ENCODE measurements at places on chromosomes 11 and 22.
A peak's percentile ranks its signal among the peaks of the same experiment; 100 is the strongest.

GRCh38 chr11:48168815-48169214 is 47.8 kb upstream of the OR4B1 start:
- DNase-seq = no peak
- H3K27ac ChIP-seq = no peak overlapping the region
- no peaks in the 10 kb centered on the region for H3K27me3 ChIP-seq
- no peak overlapping the region for H3K4me3 ChIP-seq
- peaks cover 20% of the 10 kb centered on the region for H3K36me3 ChIP-seq

DNA sequence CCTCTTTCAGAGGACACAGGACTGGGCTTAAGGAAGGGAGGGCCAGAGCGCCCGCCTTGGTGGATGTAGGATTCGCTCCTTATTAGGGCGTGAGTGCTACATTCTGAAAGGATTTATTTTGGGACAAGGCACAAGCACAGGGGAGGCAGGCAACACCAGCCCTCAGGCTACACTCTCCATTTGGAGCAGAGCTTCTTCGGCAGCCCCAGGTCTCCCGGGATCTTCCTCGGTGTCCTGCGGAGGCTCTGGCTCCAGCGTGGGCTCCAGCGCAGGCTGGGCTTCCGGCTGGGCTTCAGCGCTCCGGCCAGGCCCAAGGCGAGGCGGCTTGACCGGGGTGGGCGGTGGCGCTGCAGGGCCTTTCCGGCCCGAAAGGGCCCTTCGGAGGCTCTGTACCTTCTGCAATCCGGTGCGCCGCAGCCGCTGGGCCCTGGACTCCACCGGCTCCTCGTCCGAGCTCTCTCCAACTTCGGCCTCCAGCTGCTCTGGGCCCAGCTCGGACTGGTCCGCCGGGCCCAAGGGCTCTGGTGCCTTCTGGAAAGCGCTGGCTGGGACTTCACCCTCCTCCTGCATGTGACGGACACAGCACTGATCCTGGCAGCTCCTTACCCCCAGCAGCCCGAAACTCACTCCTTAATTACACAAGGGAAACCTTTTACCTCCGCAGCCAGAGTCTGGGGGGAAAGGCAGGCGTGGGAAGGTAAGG is 1.1 kb downstream of the CAVIN3 start:
- no peak for DNase-seq
- no peak overlapping the region for H3K4me3 ChIP-seq
- no peaks in the 10 kb centered on the region for H3K27me3 ChIP-seq

DNA sequence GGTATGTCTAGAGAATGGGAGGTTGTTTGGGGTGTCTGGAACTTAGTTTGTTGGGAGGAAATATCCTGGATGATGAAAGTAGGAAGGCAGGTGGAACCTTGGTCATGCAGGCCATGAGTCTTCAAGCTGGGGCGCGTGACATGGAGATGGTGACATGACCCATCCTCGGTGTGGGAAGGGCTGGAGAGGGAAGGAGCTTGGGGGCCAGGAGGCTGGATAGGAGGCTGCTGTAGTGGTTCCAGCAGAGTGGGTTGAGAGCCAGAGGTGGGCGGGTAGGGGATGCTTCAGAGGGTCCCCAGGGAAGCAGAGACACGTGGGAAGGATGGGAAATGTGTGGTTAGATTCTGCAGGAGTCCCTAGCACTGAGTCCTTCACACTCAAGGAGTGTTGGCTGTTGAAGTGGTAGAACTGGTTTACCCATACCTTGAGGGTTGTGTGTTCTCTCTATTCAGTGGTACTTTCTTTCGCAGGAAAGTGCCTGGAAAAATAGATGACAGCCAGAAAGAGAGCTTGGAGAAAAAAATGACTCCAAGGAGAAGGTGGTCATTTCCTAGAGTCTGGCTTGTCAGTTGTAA is 56.8 kb downstream of the LDLRAD3 start:
- H3K36me3 ChIP-seq = no peaks in the 10 kb centered on the region
- H3K27ac ChIP-seq = no peak overlapping the region
- no peaks in the 10 kb centered on the region for H3K27me3 ChIP-seq

GRCh38 chr22:38737302-38738060 is 18.3 kb downstream of the SUN2 start:
- H3K27ac ChIP-seq = no peak overlapping the region
- no peak for DNase-seq
- H3K27me3 ChIP-seq = no peaks in the 10 kb centered on the region
- peaks cover 1% of the 10 kb centered on the region for H3K36me3 ChIP-seq
- no peak overlapping the region for H3K4me3 ChIP-seq
- peaks cover 19% of the 10 kb centered on the region for H3K4me1 ChIP-seq

DNA sequence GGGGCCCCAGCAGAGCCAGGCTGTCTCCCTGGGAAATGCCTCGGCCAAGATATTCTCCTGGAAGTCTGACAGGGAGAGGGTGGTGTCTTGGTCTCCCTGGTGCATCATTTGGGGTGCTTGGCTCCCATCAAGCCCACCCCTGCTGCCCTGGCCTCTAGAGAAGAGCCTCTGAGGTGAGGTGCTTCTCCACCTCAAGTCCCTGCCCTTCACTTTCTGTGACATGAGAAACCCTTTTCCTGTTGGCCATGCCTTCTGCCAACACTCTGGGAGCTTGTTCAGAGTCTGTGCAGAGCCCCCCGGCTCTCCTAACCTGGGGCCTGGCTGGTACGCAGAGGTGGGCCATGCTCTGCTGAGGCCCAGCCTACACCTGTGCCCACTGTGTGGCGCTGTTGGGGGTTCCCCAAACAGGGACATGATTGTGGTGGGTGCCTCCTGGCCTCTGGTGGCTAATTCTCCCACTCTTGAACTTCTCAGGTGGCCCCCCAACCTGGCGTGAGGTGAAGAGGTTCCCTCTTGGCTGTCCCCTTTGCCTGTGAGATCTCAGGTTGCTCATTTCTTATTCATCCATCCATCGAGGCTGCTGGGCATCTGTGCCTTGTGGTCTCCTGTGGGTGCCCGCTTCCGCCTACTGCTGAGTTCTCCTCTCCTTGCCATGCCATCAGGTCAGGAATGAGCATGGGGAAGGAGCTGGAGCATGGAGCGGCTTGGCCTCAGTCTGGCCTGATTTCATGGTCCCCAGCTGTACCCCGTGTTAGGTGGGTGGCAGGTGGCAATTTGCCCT is 19.2 kb upstream of the DGCR8 start:
- H3K36me3 ChIP-seq = peaks cover 57% of the 10 kb centered on the region
- no peak overlapping the region for H3K4me3 ChIP-seq
- DNase-seq = no peak
- H3K27ac ChIP-seq = no peak overlapping the region
- no peaks in the 10 kb centered on the region for H3K4me1 ChIP-seq

- no peak for DNase-seq
- H3K36me3 ChIP-seq = no peaks in the 10 kb centered on the region
- no peaks in the 10 kb centered on the region for H3K27me3 ChIP-seq
- no peaks in the 10 kb centered on the region for H3K4me1 ChIP-seq
- no peak overlapping the region for H3K4me3 ChIP-seq
These were observed 7.1 kb upstream of the MUC6 start for GRCh38 chr11:1043563-1044096.

DNA sequence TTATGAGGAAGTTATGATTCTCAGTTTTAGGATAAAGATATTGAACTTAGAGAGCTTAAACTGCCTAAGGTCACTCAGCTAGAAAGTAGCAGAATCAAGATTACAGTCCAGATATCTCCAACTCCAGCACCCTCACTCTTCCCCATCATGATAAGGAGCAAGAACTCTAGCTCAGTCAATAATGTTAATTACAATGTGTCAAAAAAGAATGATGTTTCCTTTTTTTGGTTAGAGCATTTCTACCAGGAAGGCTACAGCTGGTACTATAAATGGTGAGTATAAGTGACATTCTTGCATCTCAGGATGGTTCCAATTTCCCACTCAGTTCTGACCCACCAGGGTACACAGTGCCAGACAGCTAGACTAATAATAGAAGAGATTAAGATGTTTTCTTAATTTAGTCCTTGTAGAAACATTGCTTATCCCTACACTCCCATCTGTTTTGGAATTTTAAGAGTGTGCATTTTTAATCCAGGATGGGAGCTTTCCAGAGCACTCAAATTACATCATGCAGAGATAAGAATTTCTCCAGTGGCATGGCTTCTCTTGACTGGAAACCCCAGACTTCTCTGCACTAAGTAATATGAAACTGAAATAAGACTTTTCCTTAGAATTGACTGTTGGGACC is 21.6 kb upstream of the BBOX1 start:
- no peak overlapping the region for H3K4me3 ChIP-seq
- DNase-seq = no peak
- H3K36me3 ChIP-seq = no peaks in the 10 kb centered on the region

- H3K27ac ChIP-seq = peak overlapping the region; percentile 64
- H3K36me3 ChIP-seq = peaks cover 5% of the 10 kb centered on the region
- no peaks in the 10 kb centered on the region for H3K27me3 ChIP-seq
- peak; percentile 60 for DNase-seq
These were observed 555 bp downstream of the TP53I11 start for GRCh38 chr11:44950031-44950624.

- H3K4me1 ChIP-seq = peaks cover 10% of the 10 kb centered on the region
- no peak overlapping the region for H3K4me3 ChIP-seq
- H3K36me3 ChIP-seq = peaks cover 4% of the 10 kb centered on the region
These were observed 6.2 kb downstream of the APIP start for GRCh38 chr11:34909955-34910354.

DNA sequence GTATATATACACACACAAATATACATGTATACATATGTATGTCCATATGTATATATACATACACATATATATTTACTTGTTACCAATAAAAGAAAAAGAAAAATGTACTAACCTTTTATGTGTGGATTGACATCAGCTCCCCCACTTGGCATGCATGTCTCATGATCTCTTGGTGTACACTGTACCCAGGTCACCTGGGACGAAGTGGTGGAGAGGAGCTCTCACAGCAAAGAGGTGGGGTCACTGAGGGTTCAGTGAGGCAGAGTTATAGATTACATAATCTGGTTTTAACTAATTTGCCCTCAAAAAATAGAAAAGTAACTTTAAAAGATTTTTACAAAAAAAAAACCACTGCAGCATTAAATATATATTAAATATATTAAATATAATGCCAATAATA is 15.5 kb upstream of the USP47 start:
- no peaks in the 10 kb centered on the region for H3K27me3 ChIP-seq
- no peak overlapping the region for H3K27ac ChIP-seq
- H3K4me1 ChIP-seq = no peaks in the 10 kb centered on the region
- H3K36me3 ChIP-seq = no peaks in the 10 kb centered on the region
- no peak overlapping the region for H3K4me3 ChIP-seq

DNA sequence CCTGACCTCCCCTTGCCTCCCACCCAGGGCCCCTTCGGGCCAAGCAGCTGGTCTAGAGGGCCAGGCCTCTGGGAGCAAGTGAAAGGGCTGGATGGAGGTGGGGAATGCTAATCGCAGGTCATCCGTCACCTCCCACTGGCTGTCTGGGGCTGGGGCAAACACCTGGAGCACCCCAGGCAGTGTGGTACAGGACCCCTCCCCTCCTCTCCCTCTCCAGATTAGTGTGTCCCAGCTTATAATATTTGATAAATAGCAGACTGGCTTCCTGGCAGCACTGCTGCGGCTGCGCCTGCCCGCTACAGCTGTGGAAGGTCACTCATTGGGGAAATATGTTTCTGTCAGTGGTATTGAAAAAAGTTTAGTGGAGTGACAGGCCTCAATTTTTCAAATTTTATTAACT is 90.7 kb upstream of the PHOX2A start:
- no peaks in the 10 kb centered on the region for H3K36me3 ChIP-seq
- no peak overlapping the region for H3K27ac ChIP-seq
- H3K27me3 ChIP-seq = no peaks in the 10 kb centered on the region
- H3K4me3 ChIP-seq = no peak overlapping the region

- DNase-seq = peak; percentile 86
- peaks cover 14% of the 10 kb centered on the region for H3K4me1 ChIP-seq
- no peaks in the 10 kb centered on the region for H3K27me3 ChIP-seq
These were observed 640 bp upstream of the ZDHHC8 start for GRCh38 chr22:20130731-20131596.

GRCh38 chr11:47411884-47412746 is 3.7 kb downstream of the SLC39A13 start:
- no peak overlapping the region for H3K4me3 ChIP-seq
- no peaks in the 10 kb centered on the region for H3K36me3 ChIP-seq
- DNase-seq = peak; percentile 66

DNA sequence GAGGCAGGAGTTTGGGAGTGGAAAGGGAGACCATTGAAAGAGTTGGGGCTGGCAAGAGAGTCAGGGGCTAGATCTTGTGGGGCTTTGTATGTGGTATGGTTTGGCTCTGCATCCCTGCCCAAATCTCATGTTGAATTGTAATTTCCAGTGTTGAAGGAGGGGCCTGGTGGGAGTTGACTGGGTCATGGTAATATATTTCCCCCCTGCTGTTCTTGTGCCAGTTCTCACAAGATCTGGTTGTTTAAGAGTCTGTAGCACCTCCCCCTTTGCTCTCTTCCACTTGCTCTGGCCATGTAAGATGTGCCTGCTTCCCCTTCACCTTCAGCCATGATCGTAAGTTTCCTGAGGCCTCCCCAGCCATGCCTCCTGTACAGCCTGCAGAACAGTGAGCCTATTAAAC is 10.1 kb upstream of the RAB3IL1 start:
- no peaks in the 10 kb centered on the region for H3K4me1 ChIP-seq
- no peak overlapping the region for H3K4me3 ChIP-seq
- H3K27me3 ChIP-seq = no peaks in the 10 kb centered on the region

DNA sequence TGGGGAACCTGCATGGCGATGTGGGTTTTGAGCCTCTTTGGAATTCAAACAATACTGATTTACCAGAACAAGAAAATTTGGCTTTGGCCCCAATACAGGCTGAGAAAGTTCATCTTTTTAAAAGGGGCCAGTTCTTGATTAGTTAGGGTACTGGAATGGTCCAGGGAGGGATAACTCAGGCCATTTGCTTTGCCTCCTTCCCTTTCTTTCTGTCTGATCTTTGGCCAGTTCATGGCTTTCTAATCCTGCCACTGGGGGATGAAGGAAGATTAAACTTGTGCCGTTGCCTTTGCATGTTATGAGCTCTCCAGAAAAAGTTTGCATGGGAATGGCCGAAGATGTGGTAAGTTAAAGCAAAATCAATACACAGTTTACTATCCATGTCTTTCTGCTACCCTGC is 78.4 kb downstream of the ADAMTS15 start:
- no peaks in the 10 kb centered on the region for H3K27me3 ChIP-seq
- DNase-seq = no peak
- H3K4me1 ChIP-seq = no peaks in the 10 kb centered on the region
- no peak overlapping the region for H3K27ac ChIP-seq
- H3K4me3 ChIP-seq = no peak overlapping the region

- H3K27me3 ChIP-seq = no peaks in the 10 kb centered on the region
- peak; percentile 68 for DNase-seq
- H3K4me3 ChIP-seq = no peak overlapping the region
- H3K4me1 ChIP-seq = peaks cover 19% of the 10 kb centered on the region
- peaks cover 5% of the 10 kb centered on the region for H3K36me3 ChIP-seq
These were observed 9.9 kb upstream of the MICALL1 start for GRCh38 chr22:37896181-37896592.

DNA sequence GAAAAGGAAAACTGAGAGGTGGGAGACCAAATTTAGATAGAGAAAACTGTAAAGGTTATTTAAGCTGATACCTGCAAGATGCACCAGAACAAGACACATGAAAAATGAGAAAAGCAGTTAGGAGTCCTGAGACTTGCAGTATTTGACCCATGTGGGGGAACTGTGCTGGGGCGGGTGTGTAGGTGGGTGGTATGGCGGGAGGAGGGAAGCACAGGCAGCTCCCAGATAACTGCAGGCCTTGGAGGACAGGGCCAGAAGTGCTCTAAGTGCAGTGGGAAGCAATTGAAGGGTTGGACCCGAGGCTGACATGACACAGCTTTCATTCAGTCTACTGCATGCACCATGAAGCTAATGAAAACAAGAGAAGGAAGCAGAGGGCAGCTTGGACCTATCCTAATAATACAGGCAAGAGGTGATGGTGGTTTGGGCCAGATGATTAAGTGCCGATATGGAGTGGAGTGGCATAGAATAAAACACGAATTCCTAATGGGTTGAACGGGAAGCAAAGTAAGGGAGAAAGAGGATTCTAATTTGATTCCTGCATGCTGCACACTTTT is 48.0 kb upstream of the ANO3 start:
- H3K27me3 ChIP-seq = peaks cover 4% of the 10 kb centered on the region
- no peak for DNase-seq
- H3K4me3 ChIP-seq = no peak overlapping the region
